Stimulated activated CD8-positive, alpha-beta memory T cell treated with anti-CD3 and anti-CD28 coated beads, Interleukin-2, amount 100 ng/mL, for 1 hour (primary cell): ENCODE measurements at places on chromosomes 2 and 18.

DNA sequence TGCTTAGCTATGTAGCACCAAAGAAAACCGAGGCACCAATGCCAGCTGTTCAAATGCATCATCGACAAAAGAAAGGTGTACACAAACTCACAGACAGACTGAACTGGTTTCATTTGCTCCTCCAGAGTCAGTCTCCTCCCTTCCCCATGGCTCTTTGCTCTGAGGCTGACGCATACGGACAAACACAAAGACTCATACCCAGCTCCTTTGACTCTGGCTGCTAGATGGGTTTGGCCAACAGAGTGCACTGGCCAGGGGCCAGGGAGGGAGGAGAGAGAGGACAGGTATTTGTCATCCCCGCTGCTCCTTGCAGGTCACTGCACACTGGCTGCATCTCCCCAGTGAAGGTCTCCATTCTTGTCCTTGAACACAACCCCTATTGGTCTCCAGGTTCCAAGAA lies 40.7 kb downstream of the DNER start:
- no peak for DNase-seq

- DNase-seq, result no peak
Observed at GRCh38 chr2:85758361-85759256, 4.8 kb downstream of the ATOH8 start.

DNA sequence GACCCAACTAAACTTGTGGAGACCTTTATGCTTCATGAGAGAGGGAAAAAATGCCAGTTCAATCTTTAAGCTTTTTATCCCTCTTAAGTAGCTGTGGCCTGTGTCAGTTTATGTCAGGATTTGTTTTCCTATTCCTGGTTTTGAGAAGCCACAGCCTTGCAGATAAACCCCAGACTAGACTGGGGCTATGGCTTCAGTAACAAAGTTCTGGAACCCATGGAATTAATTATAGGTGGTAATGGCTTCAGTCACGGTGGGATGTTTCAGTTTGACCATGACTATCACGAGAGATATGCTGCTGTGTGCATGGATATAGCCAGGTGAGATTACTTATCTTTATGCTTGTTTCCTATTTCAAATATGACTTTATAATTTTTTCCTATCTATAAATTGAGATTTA lies 134.8 kb downstream of the RAPGEF4 start:
- no peak for DNase-seq

DNA sequence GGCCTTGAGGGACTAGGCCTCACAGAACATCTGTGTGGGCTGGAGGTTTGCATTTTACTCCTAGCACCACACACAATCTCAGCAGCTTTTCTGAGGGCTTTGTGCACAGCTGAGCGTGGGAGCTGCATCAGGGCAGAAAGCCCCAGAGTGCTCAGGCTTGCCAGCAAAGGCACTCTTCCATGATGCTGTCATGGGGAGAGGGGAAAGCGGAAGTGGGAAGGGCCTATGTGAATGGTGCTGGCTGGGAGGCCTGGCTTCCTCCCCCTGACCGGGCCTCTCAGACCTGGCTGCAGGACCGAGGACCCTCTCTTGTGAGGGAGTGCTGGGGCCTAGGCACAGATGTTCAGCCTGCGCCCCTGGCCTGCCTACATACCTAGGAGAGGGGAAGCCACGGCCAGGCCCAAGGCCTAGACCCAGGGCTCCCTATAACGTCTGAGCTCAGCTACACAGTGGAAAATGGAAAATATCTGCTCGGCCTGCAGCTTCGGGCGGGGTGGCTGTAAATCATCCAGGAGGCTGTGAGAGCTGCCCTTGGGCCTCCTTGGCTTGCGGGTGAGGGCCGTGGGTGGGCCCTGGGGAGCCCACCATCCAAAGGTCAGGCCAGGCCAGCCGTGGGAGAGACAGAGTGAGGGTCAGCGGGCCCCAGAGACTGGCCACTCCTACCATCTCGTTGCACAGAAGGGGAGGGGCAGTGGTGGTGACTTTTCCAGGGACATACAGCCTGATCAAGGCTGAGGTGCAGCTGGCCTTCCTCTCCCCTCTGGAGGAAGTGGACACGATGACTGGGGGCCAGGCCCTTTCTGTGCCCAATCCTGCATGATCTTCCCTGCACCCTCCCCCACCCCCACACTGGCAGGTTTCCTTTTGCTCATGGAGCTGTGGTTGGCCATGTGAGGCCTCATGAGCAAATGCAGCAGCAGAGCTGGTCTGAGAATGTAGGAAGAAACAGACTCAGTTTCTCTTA lies 22.8 kb downstream of the GLI2 start:
- no peak for DNase-seq

DNA sequence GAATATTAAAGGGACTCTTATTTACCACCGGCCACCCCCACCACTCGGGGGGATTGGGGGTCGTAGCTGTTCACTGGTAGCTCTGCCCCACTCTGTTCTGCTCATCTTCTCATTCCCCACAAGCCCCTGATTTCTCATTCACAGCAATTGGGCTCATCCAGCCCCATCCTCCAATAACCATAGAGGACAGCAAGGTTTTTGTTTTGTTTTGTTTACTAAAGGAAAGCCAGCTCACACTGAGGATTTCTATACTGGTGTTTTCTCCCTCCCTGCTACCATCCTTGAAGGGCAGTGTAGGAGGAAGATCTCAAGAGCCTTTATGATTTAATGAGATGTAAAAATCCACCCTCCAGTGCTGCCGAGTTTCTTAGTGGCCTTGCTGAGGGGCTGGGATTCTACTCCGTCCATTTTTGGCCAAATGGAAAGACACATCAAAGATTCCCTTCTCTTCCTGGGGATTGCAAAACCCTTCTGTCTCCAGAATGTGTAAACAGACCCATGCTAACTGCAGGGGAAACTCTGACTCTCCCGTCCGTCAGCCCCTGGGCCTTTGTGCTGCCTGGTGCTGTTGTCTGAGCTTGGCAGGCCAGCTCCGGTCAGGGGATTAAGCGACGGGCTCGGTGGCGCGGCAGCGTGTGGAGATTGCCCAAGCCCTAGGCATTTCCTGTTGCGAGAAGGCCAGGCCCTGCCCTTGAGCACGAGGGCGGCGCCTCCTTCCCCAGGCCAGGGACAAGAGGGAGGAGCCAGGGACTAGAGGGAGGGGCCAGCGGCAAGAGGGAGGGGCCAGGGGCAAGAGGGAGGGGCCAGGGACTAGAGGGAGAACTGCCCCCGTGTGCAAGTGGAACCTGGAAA lies 165.0 kb downstream of the ANTXR1 start:
- no peak for DNase-seq

DNA sequence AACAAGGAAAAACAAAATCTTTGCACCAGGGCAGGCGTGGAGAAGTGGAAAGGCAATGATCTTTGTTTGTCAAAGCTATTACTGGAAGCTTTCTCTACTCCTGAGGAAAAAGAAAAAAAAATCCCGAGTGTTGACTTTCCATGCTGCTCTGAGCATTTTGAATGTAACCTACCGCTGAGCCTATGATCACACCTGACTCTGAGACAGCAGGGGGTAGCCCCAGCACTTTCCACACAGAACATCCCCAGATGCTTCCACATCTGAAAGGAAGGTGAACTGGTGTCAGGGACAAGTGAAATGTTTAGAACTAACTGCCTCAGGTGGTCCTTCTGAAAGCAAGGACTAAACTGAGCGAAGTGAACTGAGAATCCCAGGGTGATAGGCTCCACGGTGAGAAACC lies 1315.1 kb upstream of the DDX18 start:
- DNase-seq, result no peak

DNA sequence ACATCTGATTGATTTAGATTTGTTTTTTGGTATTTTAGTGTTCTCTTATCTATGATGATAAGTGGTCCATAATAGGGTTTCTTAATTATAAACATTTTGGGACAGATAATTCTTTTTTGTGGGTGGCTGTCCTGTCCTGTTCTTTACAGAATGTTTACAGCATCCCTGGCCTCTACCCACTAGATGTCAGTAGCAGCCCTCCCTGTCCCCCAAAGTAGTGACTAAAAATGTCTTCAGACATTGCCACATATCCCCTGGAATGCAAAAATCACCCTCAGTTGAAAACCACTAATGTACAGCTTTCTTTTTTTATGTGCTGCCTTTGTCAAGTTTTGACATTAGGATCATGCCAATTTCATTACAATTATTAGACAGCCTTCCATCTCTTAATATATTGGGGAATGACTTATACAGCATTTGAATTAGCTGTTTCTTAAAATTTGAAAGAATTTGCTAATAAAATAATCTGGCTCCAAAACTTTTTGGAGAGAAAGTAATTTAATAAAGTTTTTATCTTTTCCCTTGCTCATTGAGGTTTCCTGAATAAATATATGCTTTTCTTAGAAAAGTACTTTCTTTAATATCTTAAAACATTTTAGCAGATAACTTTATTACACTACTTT lies 19.5 kb downstream of the WIPF1 start:
- DNase-seq, result peak; percentile 29

DNA sequence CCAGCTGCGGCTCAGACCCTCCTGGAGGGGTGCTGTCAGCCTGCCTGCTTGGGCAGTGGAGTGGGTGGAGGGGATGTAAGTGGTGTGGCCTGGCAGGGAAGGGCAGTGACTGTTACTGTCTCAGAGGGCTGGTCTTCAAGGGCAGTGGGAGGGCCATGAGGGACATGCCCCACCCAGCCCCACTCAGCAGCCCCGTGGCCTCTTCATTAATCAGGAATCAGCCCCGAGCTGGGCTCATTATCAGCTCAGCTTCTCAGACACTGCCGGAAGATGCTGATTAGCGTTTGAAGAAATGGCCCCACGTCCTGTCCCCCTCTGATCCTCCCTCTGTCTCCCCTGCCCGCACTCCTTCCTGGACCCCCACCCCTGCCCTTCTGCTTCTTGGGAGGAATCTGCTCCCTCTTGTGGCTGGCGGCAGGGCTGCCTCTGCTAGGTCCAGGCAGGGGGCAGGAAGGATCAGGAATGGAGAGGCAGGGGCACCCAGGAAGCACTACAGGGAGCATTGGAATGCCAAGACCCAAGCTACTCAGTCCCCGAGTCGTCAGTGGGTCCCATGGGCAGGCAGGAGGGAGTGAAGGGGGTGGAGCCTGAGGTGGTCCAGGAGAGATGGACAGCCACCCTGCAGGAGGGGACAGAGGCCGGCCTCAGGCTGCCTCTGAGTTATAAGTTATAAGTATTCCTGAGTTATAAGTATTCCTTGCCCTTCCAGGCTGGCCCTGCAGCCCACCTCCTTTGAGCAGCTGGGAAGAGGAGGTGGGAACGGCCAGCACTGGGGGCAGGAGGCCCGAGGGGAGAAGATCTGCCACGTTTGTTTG lies 7.0 kb downstream of the ASIC4 start:
- no peak for DNase-seq

DNA sequence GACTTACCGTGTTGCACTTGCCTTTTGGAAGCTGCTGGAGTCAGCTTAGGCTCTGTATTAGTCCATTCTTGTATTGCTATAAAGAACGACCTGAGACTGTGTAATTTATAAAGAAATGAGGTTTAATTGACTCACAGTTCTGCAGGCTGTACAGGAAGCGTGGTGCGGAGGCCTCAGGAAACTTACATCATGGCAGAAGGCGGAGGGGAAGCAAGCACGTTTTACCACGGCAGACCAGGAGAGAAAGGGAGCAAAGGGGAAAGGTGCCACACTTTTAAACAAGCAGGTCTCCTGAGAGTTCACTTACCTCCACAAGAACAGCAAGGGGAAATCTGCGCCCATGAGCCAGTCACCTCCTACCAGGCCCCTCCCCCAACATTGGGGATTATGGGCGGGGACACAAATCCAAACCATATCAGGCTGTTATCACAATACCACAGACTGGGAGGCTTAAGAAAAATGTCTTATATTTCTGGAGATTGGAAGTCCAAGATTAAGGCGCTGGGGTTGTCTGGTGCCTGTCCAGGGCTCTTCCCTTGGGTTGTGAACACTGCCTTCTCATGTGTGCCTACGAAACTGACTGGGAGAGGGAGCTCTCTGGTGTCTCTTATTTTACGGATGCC lies 3.6 kb upstream of the D2HGDH start:
- no peak for DNase-seq

GRCh38 chr2:36967236-36967876 lies 1.0 kb upstream of the STRN start:
- no peak for DNase-seq

DNA sequence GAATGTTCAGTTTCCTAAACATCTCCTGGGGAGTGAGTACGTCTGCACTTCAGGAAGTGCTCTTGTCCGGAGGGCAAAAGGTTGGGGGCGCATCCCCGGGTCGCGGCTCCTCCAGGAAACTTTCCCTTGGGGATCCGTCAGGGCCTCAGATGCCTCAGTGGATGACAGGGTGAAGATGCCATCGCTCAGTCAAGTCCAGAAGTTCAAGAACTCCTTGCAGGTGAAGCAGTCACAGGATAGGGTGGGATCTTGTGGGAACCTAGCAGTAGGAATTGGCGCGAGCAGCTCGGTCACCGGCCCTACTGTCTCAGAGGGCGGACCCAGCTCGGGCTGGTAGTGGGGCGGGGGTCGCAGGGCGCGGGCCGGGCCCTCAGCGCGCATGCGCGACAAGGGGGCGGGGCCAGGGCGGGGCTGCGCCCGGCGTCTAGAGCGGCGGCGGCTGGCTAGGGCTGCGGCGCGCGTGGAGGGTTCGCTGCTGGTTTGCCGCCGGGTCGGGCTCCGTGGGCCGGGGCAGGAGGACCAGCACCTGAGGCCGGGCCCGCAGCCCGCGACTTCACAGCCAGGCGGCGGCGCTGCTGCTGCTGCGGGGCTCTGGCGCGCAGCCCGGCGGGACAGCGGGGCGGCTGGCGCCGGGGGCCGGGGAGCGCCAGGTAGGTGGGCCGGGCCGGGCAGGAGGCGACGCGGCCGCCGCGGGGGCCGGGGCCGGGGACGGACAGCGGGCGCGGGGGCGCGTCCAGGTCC lies at the start of gene INPP4A:
Gene INPP4A, plus strand, starts transcription at position 423 of the 741 bp plus-strand sequence. CDS start 75,191 bp downstream, outside the sequence.
- peak; percentile 68 for DNase-seq

- no peak for DNase-seq
Observed at GRCh38 chr2:129610766-129611165, 368.7 kb upstream of the RAB6C start.

DNA sequence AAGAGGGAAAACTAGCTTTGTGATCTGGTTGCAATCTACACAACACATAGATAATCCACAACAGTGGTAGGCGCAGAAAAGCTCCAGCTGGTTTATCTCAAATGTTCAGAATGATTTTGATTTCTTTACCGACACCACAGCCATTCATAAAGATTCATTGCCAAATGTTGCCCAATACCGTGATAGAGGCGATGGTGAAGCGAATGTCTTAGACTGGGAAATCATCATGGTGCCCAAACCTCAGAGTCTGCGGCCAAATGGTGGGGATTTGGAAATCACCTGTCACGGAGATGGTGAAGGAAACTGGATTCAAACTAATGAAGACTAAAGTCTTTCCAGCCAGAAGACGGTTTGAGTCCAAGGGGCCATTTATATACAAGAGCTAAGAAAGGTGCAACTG lies 48.5 kb upstream of the CCDC150 start:
- DNase-seq, result no peak

- no peak for DNase-seq
Observed at GRCh38 chr2:12173271-12173942, 427.0 kb downstream of the LPIN1 start.

DNA sequence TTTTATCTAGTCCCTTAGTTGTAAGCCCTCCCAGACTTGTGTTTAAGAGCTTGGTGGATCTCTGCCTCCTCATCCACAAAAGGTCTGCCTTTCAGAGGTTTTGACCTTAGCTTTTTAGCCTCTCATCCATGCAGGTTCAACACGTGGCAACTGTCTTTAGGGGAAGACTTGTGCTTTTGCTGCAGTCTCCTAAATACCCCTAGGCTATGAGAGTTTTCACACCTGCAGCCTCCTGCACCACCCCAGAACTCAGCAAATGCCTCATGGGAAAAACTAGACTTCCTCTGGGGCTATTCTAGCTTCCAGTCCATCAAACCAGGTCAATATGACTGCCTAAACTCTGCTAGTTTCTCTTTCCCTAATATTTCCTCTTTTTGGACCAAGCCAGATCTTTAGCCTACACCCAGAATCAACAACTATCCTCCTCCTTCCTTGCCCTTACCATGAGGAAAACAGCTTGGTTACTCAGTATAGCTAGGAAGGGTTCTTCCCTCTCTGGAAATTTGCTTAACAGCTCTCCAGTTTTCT lies 132.3 kb upstream of the RIOK3 start:
- no peak for DNase-seq
